ENCODE measurements at places on chromosomes 13 and 19.

- peak; percentile 99 for DNase-seq
Observed at GRCh38 chr19:49363268-49364082, at the start of gene DKKL1. Gene DKKL1 (plus strand): TSS chr19:49363877. CDS start chr19:49363999, 122 bp downstream.

DNA sequence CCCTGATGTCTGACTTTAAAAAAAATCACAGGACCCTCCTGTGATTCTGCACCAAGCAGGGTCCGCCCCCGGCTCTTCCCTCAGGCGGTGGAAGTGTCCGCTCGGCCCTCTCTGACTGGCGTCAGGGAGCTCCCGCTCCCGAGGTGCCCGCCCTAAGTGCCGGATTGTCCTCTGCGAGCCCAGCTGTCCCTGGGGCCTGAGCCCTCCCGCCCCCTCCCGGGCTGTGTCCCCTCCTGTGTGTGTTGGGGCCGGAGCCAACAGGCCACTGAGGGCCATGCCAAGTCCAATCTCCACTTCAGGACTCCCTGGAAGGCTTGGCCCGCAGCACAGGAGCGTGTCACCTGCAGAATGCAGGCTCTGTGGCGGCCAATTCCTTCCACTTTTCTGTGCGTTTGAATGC is 25.4 kb downstream of the MAP2K2 start:
- no peak for DNase-seq

DNA sequence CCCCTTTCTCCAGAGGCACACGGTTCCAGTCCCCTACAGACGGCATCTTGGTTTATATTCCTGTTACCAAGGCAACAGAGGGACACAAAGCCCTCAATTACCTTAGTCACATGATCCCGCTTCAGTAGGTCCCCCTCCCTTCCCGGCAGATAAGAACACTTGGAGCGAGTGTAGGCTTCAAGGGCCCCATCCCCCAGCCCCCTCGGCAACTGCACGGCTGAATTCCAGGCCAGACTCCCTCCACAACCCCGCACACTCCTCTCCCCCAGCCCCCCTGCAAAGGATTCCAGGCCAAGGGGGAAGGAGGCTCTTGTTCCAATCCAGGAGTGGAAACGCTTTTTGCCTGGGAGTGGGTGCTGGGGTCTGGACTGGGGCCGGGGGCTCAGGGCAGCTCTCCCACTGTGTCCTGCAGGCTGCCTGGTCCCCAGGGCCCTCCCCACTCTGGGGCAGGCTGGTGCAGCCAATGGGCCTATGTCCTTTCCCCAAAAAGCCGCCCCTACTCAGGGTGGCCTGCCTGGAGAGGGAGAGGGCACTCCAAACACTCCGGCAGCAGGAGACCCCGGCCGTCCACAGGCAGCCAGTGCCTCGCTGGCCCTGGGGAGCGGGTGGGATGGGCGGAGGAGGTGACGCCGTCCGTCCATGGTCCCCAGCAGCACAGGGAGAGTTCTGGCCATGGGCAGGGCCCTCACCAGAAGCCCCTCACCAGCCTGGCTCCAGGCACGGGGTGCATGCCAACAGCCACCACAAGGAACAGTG is 62.6 kb downstream of the MLLT1 start:
- DNase-seq, result no peak

DNA sequence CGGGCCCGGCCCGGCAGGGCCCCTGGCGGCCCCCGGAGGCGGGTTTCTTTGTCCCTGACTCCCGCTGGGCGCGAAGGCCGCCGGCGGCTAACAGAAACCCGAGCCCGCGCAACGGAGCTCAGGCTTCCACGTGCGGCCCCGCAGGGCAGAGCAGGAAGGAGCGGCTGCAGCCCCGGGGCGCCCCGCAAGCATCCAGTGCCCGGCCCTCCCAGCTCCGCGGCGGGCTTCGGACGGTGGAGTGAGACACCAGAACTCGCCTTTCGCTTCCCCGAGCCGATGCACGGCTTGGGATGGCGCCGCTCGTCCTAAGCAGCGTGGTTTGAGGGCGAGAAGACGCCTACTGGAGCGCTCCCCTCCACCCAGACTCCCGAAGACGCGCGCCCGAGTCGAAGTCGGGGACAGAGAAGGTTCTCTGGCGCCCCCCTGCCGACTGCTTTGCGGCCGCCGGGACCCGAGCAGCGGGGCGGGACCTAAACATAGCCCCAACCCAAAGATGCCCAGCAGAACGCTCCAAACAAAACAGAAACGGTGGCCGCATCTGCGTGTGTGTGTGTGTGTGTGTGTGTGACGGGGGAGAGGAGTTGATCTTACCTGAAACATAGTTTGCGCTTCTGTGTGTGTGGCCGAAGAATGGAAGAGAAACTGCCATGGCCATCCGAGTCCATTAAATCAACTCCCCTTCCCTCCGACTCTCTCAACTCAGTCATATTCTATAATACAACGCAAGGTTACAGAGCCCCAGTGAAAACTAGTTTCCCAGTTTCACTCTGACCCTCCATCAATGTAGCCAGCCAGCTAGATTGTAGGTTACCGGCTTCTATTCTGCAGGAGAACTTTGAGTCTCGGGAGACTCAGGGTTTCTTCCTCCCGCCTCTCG is 629 bp upstream of the FGF9 start:
- peak; percentile 66 for DNase-seq

GRCh38 chr13:42119875-42120274 is 71.4 kb downstream of the DGKH start:
- DNase-seq, result no peak

- no peak for DNase-seq
Observed at GRCh38 chr13:20195801-20196200, 3.1 kb upstream of the GJB2 start.

All from transverse colon (tissue), 4 donors.